ENCODE measurements at places on chromosomes 2 and 18. TPM values are rescaled to one million over a fixed set of nuclear protein-coding genes. Genes with fewer than 3 reads are reported as not detected.

RPL37A gene
- 2,378 TPM for total RNA-seq

SAG gene
- not detected for total RNA-seq

CD8A gene
- 0.28 TPM for total RNA-seq

LINC00305 gene
- not detected for total RNA-seq

LRRTM1 gene
- not detected for total RNA-seq

DNA sequence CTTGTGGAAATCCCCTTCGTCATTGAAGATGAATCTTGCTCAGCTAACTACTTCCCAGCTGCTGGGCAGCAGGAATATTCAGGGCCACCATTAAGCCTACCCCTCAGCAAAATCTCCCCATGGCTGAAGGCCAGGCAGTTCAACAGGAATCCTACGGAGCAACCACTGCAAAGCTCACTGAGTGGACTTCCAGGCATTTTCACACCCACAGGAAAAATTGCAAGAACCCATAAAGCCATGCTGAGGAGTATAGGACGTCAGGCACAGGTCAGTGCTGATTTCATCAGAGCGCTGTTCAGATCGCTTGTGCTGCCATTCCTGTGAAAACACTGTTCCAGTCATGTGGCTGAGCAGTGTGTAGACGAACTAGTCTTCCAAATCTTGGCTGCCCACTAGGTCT is 134.8 kb upstream of the TACR1 start:
- no peaks in the 10 kb centered on the region for H3K4me1 ChIP-seq
- no peak overlapping the region for H3K27ac ChIP-seq
- no peaks in the 10 kb centered on the region for H3K36me3 ChIP-seq
- H3K27me3 ChIP-seq = no peaks in the 10 kb centered on the region
- no peak overlapping the region for H3K4me3 ChIP-seq
- no peak for DNase-seq

DNA sequence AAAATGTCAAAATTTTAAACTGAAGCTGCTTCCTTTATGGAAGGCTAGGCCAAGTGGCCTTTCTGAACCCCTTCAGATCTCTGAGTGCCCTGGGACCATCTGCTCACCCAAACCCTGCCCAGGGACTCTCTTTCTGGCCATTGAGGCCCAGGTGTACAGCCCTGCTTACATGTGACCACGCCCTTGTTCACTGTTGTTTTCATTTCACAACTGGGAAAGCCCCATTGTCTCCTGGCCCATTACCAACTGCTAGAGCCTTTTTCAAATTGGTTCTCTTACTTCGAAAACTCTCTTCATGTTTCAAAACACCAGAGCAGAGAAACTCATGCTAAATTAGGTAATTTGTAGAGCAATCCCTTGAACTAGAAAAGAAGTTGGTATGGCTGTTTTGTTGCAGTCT is 219.5 kb upstream of the TANK start:
- H3K36me3 ChIP-seq = no peaks in the 10 kb centered on the region
- H3K4me1 ChIP-seq = no peaks in the 10 kb centered on the region
- no peak overlapping the region for H3K27ac ChIP-seq
- no peaks in the 10 kb centered on the region for H3K27me3 ChIP-seq
- DNase-seq = no peak

DNA sequence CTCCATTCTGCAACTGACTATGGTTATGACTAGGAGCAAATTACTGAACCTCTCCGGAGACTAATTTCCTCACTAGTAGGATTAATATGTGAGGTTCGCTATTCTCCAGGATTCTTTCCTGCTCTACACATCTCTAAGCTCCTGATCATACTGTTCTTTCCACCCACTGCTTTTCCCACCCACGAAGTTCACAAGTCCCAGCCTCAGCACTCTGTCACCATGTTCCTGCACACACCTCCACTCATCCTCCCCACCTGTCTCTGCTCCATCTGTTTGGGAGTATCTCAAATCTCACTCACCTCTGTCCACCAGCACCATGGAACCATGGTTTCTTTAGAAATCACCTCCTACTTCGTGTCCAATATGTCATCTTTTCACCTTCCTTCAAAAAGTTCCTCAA is 185.3 kb downstream of the LRATD1 start:
- no peak overlapping the region for H3K27ac ChIP-seq
- no peak for DNase-seq
- H3K4me3 ChIP-seq = no peak overlapping the region
- H3K27me3 ChIP-seq = no peaks in the 10 kb centered on the region
- no peaks in the 10 kb centered on the region for H3K36me3 ChIP-seq
- no peaks in the 10 kb centered on the region for H3K4me1 ChIP-seq

DNA sequence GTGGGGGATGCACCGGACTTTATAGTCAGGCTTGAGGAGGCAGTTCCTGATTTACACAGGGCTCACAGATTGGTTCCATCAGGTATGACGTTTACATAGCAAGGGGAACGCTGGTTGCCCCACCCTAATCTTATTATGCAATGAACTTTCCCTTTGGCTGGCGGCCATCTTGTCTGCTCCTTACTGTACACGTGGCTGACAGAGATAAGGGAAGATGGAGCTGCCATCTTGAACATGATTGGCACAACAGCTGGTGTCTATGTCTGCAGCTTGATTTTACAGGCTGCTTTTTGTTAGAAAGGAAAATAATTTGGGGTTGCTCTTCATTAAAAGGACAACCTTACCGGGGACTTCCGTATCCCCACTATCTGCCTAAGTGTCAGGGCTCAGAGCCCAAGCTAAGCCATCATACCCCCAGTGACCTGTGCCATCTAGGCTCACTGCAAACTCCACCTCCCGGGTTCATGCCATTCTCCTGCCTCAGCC is 33.5 kb upstream of the ATG16L1 start:
- no peak overlapping the region for H3K4me3 ChIP-seq
- H3K27me3 ChIP-seq = no peaks in the 10 kb centered on the region
- H3K4me1 ChIP-seq = no peaks in the 10 kb centered on the region
- DNase-seq = peak; percentile 4
- no peak overlapping the region for H3K27ac ChIP-seq

DNA sequence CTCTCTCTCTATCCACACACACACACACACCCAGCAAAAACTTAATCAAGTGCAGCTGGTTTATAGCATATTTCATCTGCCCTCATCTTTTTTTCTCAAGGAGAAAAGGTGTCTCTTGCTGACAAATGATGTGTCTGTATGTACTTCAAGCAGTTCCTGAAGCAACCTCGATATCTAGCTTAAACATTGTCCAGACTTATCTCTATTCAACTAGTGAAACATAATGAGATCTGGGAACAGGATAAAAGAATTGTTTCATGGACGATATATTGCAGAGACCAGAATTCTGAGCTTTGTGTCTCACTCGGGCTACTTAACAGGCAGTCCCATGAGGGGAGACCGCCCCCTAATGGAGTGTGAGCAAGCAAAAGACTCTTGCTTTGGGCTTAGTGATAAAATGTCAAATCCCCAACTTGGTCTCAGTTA is 929.2 kb upstream of the SOX11 start:
- no peak for DNase-seq
- H3K27ac ChIP-seq = no peak overlapping the region
- H3K27me3 ChIP-seq = no peaks in the 10 kb centered on the region
- H3K36me3 ChIP-seq = no peaks in the 10 kb centered on the region
- H3K4me3 ChIP-seq = no peak overlapping the region

- H3K36me3 ChIP-seq = no peaks in the 10 kb centered on the region
- no peak for DNase-seq
- no peaks in the 10 kb centered on the region for H3K4me1 ChIP-seq
Observed at GRCh38 chr2:131641414-131642206, 113.9 kb downstream of the CCDC74A start.

- DNase-seq = no peak
- H3K4me3 ChIP-seq = no peak overlapping the region
- no peak overlapping the region for H3K27ac ChIP-seq
- no peaks in the 10 kb centered on the region for H3K4me1 ChIP-seq
Observed at GRCh38 chr2:210503001-210503623, 26.6 kb upstream of the LANCL1 start.

DNA sequence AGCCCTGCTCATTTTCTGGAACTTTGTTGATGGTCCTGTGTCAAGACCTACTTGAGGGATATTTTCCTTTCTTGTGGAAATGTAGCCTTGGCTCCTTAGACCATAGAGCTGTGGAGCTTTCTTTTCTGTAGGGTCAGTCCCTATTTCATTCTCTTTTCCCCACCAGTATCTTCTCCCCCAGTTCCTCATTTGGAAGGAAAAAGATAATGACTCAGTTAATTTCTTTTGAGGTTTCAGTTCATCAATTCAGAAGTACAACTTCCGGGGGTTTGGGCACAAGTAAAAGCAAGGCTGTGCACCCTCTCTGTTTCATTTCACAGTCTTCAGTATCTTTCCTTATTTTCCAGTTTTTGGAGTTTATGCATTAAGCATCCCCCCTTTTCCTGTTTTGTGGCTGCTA is 70.7 kb downstream of the CDC42EP3 start:
- no peak overlapping the region for H3K27ac ChIP-seq
- no peak overlapping the region for H3K4me3 ChIP-seq
- H3K4me1 ChIP-seq = peaks cover 11% of the 10 kb centered on the region

- no peak overlapping the region for H3K27ac ChIP-seq
- H3K4me3 ChIP-seq = no peak overlapping the region
- H3K27me3 ChIP-seq = no peaks in the 10 kb centered on the region
- no peaks in the 10 kb centered on the region for H3K36me3 ChIP-seq
Observed at GRCh38 chr2:205293559-205293958, 388.7 kb upstream of the NRP2 start.

- no peak for DNase-seq
- no peak overlapping the region for H3K4me3 ChIP-seq
- 0 out of 2 replicates have a peak, but pooled peaks cover 4% of the 10 kb centered on the region for H3K4me1 ChIP-seq
- H3K36me3 ChIP-seq = no peaks in the 10 kb centered on the region
Observed at GRCh38 chr2:205929246-205929942, 156.6 kb downstream of the INO80D start.

DNA sequence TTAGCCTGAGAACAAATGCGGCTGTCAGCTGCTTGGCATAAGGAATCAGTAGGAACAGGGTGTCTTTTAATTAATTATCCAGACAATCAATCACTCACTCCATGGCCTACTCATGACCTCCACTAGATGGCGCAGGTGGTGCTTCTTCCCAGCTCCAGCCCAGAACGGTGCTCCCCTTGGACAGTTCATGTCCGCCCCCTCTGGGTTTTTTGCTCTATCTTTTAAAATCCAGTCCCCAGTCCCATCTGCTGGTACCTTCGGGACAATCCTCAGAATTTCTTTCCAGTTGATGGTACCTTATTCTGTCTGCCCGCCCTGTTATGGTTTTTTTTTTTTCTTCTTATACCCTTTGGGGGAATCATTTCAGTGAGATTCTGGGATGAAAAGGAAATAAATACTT is 99.8 kb downstream of the CACNB4 start:
- H3K27me3 ChIP-seq = no peaks in the 10 kb centered on the region
- no peak overlapping the region for H3K27ac ChIP-seq
- no peaks in the 10 kb centered on the region for H3K36me3 ChIP-seq
- H3K4me3 ChIP-seq = no peak overlapping the region

GRCh38 chr2:6372317-6372901 is 493.3 kb downstream of the CMPK2 start:
- no peaks in the 10 kb centered on the region for H3K27me3 ChIP-seq
- DNase-seq = no peak
- no peak overlapping the region for H3K4me3 ChIP-seq

- no peak for DNase-seq
- no peak overlapping the region for H3K27ac ChIP-seq
- no peaks in the 10 kb centered on the region for H3K36me3 ChIP-seq
- H3K27me3 ChIP-seq = no peaks in the 10 kb centered on the region
- H3K4me3 ChIP-seq = no peak overlapping the region
- no peaks in the 10 kb centered on the region for H3K4me1 ChIP-seq
Observed at GRCh38 chr18:45566025-45566740, 49.1 kb upstream of the SLC14A2 start.

All from PC-9 (cell line).